T-cell (primary cell): ENCODE measurements at places on chromosomes 11 and 22. TPM values are rescaled to one million over a fixed set of nuclear protein-coding genes. Genes with fewer than 3 reads are reported as not detected.

ZC3H7B gene
- 43.2 TPM for total RNA-seq

ASCL2 gene
- total RNA-seq: 0.45 TPM

GRCh38 chr22:19880786-19881569 is 26.3 kb upstream of the GNB1L start:
- DNase-seq: no peak

- DNase-seq: no peak
Measured at GRCh38 chr11:69950120-69950519, 128.0 kb upstream of the ANO1 start.

HEPHL1 gene
- not detected for total RNA-seq

DNA sequence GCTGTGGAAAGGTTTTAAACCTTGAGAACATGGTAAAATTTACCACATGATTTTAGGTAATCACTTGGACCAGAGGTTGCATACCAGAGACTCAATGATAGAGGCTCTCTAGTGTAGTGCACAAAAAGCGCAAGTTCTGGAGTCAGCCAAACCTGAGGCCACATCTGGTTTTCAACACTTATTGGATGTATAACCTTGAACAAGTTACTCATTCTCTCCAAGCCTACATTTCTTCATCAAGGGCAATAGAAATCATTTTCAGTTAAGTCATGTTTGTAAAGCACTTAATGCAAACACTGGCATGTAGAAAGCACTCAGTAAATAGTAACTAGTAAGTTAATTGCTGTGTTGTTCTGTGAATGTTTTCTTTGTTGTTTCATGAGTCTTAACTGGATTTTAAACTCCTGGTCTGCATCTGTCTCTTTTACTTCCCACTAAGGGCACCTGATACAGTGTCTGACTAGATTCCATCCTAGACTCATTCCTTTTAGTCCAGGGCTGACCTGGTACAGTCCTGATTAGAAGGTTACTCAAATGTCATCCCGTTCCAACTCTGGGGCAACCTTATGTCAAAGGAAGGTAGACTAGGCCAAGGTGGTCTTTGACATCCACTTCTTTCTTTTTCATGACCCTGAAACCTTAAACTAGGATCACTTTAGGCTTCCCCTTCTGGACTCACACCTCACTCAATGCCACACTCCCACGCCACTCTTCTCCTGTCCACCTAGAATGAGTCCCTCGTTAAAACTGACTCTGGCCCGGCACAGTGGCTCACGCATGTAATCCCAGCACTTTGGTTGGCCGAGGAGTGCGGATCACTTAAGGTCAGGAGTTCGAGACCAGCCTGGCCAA is 34.5 kb upstream of the EED start:
- DNase-seq: no peak

DNA sequence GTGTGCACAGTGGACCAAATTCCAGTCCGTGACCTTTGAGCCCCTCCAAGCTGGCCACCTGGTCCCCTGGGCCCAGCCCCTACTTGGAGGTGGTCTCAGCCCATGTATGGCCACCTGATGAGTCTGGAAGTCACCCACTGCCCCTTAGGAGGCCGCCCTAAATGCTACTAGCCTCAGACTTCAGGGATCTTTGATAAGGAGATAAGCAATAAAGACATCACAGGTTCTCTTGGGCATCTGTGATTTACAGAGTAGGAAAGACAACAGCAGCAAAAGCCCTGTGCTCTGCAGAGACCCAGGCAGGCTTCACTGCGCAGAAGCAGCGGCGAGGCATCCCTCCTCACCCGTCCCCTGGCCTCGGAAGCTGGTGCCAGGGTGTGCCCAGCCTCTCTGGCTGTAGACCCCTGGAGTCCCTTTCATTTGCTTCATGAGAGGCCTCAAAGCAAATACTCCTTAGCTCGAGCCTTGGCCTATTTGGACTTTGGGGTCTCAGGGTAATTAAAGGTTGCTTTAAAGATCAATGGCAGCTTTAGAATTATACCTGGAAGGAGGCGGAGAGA is 360.1 kb downstream of the TBC1D22A start:
- DNase-seq: no peak

DNA sequence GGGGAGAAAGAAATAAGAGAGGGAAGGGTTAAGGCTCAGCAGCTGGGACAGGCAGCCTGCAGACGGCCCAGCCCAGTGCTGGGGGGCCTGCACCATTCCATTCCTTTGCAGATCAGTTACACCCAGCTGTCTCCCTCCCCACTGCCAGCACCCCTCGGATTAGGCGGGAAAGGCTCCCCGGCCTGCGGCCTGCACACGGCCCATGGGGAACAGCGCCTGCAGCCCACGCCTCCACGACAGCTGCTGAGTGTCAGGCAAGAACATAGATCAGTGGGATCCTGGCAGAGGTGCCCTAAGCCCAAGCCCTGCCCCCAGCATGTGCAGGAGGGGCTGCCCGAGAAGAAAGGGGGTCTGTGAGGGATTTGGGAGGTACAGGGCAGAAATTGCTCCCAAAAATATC is 65.8 kb upstream of the MYOD1 start:
- no peak for DNase-seq

LRRC74B gene
- total RNA-seq: 0.16 TPM

DNA sequence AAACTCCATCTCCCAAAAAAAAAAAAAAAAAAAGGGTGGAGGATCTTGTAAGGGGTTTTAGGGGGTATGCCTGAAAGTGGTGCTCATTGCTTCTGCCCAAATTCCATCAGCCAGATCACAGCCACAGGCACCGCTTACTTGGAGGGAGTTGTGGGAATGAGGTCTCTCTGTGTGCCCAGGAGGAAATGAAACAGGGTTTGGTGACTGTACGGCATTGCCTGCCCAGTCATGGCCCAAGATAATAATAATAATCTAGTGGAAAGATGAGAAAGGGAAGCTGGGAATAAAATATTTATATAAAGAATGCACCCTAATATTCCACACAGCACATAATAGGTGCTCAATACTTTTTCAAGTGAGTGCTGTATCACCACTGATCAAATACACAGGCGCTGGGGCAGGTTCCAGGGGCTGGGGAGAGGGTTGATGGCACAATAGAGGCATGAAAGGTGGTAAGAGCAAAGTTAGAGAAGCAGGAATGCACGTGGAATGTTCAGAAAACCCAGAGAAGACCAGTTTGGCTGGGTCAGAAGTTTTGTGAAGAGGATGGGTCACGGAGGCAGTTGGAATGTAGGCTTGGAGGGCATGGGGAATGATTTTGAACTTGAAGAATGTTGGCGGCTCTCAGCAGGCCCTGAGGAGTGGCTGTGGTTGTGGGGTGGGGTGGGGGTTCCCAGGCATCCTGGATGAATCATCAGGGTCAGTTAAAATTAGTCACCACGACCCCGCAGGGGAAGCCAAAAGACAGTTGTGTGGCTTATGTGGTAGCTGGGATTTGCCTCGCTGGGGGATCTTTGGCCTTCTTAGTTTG is 12.5 kb upstream of the MB start:
- DNase-seq: no peak

DNA sequence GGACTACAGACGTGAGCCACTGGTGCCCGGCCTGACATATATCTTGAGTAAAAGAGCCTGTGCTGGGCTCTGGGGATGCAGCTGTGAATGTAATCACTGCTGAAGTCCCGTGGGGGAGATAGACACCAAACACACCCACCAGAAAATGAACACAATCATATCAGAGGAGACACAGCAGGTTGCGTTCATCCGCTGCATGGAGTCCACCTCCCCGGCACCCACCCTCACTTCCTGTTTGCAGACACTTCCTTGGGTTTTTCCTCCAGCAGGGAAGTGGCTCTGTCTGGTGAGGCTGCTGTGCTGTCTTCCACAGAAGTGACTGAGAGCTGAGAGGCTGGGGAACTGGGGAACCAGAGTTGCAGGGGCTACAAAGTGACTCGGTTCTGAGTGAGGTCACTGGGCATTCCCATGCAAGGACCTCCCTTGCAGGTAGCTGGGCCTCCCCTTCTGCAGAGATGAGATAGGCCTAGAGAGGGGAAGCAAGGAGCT is 7.2 kb downstream of the MICALL1 start:
- DNase-seq: no peak

NOL12 gene
- 47.5 TPM for total RNA-seq

DNA sequence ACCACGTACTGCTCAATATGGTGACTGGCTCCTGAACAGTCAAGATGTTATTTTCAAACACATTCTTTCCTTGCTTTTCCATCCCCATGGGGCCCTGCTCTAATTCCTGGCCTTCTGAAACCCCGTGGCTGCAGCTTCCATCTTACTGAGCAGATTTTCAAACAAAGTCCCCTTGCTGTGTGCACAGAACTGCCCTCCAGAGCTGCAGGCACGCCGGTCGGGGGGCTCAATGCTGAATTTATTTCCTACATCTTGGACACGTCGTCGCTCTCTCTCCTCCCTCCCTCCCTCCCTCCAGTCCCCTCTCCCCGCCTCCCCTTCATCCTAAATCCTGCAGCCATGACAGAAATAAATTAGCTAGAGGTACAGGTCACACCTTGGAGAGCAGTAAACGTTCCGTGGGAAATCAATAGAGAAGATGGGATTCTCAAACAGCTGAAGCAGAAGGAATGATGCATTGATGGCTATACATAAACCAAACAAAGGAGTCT is 243.1 kb upstream of the BLID start:
- DNase-seq: no peak

DNA sequence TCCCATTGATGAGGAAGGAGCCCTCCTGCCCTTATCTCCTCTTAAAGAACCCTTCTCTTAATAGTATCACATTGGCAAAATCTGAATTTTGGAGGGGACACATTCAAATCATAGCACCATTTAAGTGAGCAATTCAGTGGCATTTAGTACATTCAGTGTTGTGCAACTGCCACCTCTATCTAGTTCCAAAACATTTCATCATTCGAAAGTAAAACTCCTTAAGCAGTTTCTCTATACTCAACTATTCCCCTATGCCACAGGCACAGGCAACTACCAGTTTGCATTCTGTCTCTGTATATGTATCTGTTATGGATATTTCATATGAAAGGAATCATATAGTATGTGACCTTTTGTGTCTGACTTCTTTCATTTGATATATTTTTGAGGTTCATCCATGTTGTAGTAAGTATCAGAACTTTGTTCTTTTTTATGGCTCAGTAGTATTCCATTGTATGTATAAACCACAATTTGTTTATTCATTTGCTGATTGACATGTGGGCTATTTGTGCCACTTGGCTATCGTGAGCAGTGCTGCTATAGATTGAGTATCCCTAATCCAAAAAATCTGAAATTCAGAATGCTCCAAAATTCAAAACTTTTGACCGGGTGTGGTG is 22.9 kb downstream of the FAR1 start:
- DNase-seq: no peak

CYP2D6 gene
- total RNA-seq: 4.5 TPM

DNA sequence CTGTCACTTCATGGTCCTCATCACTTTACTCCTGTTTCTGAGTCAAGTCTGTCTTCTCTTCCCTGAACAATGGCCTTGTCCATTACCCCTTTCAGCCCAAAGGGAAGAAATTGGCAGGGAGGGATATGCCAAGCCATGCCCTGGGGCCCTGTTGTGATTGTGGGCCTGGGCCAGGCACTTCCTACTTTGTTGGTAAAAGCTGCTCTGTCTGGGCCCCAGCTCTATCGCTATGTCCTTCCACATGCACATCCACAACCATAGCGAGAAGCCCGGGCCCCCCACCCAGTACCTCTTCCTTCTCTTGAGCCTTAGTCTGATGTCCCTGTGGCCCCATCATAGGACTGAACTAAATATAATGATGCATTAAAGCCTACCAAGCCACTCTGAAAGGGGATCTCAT is 126.7 kb upstream of the RCN1 start:
- DNase-seq: no peak
